ENCODE measurements at places on chromosomes 16 and 17. TPM values are rescaled to one million over a fixed set of nuclear protein-coding genes. Genes with fewer than 3 reads are reported as not detected.

- peaks cover 6% of the 10 kb centered on the region for H3K4me1 ChIP-seq
- no peak overlapping the region for H3K4me3 ChIP-seq
Observed at GRCh38 chr16:30628628-30629540, 18.7 kb upstream of the ZNF689 start.

GRCh38 chr16:86566601-86566965 lies at the start of gene FOXC2:
Gene FOXC2 (plus strand): TSS chr16:86566829. CDS start chr16:86567336, 507 bp downstream.
- peak within 1 kb of the TSS; percentile 90 for H3K4me3 ChIP-seq
- H3K4me1 ChIP-seq = peaks cover 19% of the 10 kb centered on the region
- H3K27ac ChIP-seq = peak within 1 kb of the TSS; percentile 49
- peaks cover 30% of the 10 kb centered on the region for H3K36me3 ChIP-seq

DNA sequence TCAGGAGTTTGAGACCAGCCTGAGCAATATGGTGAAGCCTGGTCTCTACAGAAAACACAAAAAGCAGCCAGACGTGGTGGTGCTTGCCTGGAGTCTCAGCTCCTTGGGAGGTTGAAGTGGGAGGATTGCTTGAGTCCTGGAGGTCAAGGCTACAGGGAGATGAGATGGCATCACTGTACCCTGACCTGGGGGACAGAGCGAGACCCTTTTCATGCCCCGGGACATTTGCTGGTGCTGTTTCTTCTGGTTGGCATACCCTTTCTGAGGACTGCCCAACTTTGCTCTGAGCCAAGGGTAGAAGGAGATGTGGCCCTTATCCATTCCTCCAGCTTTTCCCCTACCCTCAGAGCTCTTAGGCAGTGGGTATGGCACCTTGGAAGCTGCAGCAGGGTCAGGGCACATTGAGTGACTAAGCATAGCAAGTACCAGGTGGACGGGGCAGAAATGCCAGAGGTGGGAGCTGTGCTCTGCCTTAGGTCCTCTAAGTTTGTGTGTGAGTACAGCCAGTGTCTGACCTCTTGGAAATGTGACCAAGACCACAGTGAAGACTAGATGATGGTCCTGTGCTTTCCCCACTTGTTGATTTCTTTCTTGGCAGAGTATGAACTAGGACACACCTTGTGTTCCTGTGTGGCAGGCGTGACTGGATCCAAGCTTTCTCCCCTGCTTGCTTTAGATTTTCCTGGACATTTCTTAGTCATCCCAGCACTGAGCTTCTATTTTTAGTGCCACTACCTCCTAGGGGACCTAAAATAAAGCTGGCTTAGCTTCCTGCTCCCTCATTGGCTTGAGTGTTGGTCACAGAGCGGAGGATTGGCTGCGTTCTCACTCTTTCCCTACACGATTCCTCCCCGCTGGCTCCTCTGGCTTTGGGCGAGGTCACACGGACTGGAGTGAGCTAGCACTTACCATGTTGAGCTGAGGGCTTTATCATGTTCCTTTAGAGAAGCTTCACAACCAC lies 9.9 kb upstream of the EDC4 start:
- peak; percentile 60 for DNase-seq
- peaks cover 62% of the 10 kb centered on the region for H3K36me3 ChIP-seq
- H3K4me1 ChIP-seq = peaks cover 33% of the 10 kb centered on the region
- H3K4me3 ChIP-seq = peak overlapping the region; percentile 11

DNA sequence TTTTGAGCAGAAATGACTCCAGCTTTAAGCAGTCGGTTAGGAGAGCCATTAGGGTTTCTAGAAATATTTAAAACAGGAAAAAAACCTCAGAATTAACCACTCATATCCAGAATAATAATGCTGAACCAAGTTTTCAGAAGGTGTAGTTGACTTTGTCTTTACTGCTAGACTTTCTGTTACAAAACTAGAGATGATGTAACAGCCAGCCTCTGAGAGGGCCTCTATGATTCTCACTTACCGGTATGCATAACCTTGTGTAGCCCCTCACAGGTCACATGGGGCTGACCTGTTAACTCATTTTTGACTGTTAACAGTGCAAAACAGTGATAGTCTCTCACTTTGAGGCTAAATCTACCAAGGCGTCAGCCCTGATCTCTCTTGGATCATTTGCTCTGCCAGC lies 74.3 kb downstream of the TEX14 start:
- H3K27ac ChIP-seq = no peak overlapping the region
- no peak for DNase-seq
- H3K27me3 ChIP-seq = no peaks in the 10 kb centered on the region
- no peaks in the 10 kb centered on the region for H3K4me1 ChIP-seq

DNA sequence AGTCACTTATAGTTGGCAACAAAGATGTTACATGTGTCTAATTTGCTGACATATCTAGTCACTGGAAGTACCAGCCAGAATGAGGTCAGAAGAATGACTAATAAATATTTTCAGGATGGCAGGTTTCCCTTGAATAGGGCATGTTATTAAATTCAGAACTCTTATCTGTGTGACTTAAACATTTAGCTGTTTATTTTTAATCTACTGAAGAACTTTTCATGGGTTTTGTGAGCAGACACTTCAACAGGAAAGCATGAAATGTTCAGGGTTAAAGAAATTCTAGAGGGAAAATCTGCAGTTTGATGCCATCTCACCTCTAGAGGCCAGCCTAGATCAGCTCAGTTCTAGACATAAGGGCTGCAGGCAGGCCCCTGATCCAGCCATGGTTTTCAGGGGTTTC lies 13.2 kb downstream of the JPT2 start:
- peak; percentile 48 for DNase-seq
- H3K27ac ChIP-seq = peak overlapping the region; percentile 97
- peaks cover 51% of the 10 kb centered on the region for H3K4me1 ChIP-seq
- H3K4me3 ChIP-seq = peak overlapping the region; percentile 62
- peaks cover 81% of the 10 kb centered on the region for H3K36me3 ChIP-seq

GRCh38 chr16:27784351-27785306 lies 234.7 kb downstream of the KATNIP start:
- no peak overlapping the region for H3K4me3 ChIP-seq
- no peaks in the 10 kb centered on the region for H3K27me3 ChIP-seq
- DNase-seq = no peak
- H3K4me1 ChIP-seq = no peaks in the 10 kb centered on the region
- peaks cover 6% of the 10 kb centered on the region for H3K36me3 ChIP-seq
- H3K27ac ChIP-seq = no peak overlapping the region

PYCARD gene
- 0.47 TPM for total RNA-seq

PRR29 gene
- total RNA-seq = not detected
